HFFc6 (cell line): ENCODE measurements at places on chromosomes 7 and 10. TPM values are rescaled to one million over a fixed set of nuclear protein-coding genes. Genes with fewer than 3 reads are reported as not detected.

GPR146 gene
- total RNA-seq = 0.40 to 0.96 TPM (median 0.92 TPM) in 3 replicates

ZNF804B gene
- total RNA-seq = not detected in 3 replicates

HOXA3 gene
- total RNA-seq = 0.42 to 1.9 TPM (median 0.61 TPM) in 3 replicates

CDH23 gene
- 0.03 to 0.05 TPM (median 0.03 TPM) in 3 replicates for total RNA-seq

CCNY gene
- 57.8 to 73.3 TPM (median 60.0 TPM) in 3 replicates for total RNA-seq

TAX1BP1 gene
- 121 to 150 TPM (median 138 TPM) in 3 replicates for total RNA-seq

CPEB3 gene
- total RNA-seq = 0.85 and 1.1 TPM in 2 replicates

RBM20 gene
- not detected in 3 replicates for total RNA-seq

SUGCT gene
- total RNA-seq = 9.6 to 20.1 TPM (median 17.7 TPM) in 3 replicates

SFXN4 gene
- 14.1 to 16.6 TPM (median 14.4 TPM) in 3 replicates for total RNA-seq

SKAP2 gene
- total RNA-seq = 7.4 to 12.3 TPM (median 9.6 TPM) in 3 replicates

CTBP2 gene
- 70.6 and 70.8 TPM in 2 replicates for total RNA-seq

EPHB6 gene
- total RNA-seq = 0.18 to 0.26 TPM (median 0.25 TPM) in 3 replicates

TRIM50 gene
- total RNA-seq = not detected in 2 replicates

PDLIM1 gene
- total RNA-seq = 139 to 163 TPM (median 147 TPM) in 3 replicates
